ENCODE measurements at places on chromosomes 4 and X.

- DNase-seq = no peak
These were observed 260.6 kb downstream of the NKX6-1 start for GRCh38 chr4:84238247-84239090.

DNA sequence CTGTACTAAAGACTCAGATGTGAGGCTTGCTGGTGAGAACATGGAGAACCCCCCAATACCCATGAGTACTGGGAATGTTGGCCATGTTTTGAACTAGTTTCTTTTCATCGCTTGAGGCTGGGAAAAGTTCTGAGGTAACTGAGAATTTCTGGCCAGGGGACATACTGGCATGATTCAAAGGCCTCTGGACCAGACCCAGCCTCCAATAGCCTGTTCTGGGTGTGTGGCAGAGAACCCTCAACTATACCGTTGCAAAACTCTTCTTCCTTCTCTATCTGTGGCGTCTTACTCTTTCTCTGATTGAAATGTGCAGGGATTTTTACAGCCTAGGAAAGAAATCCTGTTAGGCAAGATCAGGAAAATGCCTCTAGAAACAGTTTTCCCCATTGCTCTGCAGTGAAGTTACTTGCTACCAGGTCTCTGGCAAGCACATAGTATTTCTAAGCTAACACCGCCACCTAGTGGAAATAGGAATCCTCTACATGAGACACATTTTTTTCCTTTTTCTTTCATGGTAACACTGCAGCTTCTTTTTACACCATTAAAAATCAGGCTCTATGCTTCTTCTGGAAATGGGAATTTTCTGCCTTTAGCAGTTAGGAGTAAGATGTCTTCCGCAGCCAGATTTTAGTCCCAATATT, 170.7 kb upstream of the ZCCHC13 start:
- peak; percentile 39 for DNase-seq

- peak; percentile 43 for DNase-seq
These were observed 771 bp upstream of the RBPJ start for GRCh38 chr4:26319949-26320537.

- peak; percentile 1 for DNase-seq
These were observed 215.3 kb upstream of the AR start for GRCh38 chrX:67328476-67328875.

- no peak for DNase-seq
These were observed 16.8 kb downstream of the BANK1 start for GRCh38 chr4:101807351-101807750.

DNA sequence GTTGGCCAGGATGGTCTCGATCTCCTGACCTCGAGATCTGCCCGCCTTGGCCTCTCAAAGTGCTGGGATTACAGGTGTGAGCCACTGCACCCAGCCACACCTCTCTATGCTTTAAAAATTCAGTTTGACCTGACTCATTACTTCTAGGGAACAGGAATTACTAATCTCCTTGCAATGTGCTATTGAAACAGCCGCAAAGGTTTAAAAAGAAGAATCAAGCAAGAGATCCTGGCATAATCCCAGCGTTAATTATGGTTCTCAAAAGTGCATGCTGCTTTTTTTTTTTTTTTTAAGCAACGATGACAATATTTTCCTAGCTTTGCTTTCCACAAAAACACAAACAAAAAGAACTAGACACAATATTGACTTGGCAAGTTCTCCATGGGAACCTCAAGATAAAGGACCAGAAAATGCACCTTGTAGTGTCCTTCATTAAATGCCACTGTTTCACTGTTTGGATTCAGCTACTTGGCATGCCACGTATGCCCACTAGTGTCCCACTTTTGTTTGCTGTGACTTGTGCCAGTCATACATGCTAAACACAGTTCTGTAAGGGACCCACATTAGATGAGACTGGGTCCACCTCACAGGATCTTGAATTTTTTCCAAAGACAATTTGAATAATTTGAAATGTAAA, 112.6 kb upstream of the PPARGC1A start:
- no peak for DNase-seq
